CD4-positive, alpha-beta T cell treated with Interleukin-21 for 1 hour (primary cell): ENCODE measurements at places on chromosomes 1 and 21.
A peak's percentile ranks its signal among the peaks of the same experiment; 100 is the strongest.

- no peak for DNase-seq
Measured at GRCh38 chr1:207878939-207879338, 32.0 kb downstream of the CD34 start.

DNA sequence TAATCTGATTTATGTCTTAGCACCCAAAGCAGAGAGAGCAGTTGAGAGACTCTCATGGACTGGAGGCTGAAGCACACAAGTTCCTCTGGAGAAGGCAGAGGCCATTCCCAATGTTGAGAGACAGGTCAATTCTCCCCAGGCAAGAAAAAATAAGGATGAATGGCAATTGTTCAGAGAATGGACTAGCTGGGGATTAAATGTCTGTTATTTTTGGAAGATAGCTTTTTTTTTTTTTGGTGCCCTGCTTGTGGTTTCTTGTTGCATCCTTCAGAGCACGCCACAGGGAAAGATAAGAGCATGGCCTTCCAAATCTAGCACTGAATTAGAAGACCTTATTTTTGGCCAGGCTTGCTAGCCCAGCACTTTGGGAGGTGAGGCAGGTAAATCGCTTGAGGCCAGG lies 65.6 kb upstream of the ERRFI1 start:
- no peak for DNase-seq

GRCh38 chr21:28827422-28827821 lies 165.3 kb downstream of the LTN1 start:
- DNase-seq = no peak

- no peak for DNase-seq
Measured at GRCh38 chr1:152783095-152783494, 3.0 kb upstream of the LCE1E start.

- DNase-seq = no peak
Measured at GRCh38 chr1:115275216-115275615, 62.8 kb downstream of the NGF start.

GRCh38 chr1:162905174-162906158 lies 44.5 kb upstream of the CCDC190 start:
- DNase-seq = no peak

- DNase-seq = no peak
Measured at GRCh38 chr21:27513825-27514224, 546.9 kb upstream of the ADAMTS5 start.

- DNase-seq = no peak
Measured at GRCh38 chr1:58585166-58585565, 8.1 kb upstream of the TACSTD2 start.

GRCh38 chr1:58762806-58763205 lies 21.0 kb downstream of the JUN start:
- no peak for DNase-seq

DNA sequence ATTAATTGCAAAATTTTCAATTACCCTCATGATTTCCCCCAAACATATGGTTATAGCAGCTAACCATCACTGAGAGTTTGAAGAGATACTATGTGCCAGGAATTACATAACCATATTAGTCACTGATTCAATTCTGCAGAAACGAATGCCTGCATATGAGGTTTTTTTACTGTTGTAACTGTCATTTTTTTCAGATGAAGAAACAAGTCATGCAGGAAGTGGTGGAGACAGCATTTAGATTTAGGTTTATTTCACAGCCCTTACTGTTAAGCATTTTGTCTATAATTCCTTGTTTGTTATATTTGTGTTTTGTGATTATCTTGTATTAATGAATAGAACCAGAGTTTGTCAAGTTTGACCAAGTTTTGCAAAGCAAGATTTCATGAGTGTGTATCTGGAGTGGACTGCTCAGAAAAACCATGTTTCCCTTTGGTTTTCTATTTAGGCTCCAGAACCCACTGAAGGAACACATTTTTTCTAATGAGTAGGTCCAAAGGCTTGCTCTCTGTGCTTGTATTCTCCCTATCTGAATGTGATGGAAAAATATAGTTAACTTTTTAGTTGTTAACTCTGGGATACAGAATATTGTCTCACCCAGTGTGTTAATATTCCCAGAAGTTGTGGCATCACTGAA lies 308.5 kb upstream of the ADAMTS5 start:
- no peak for DNase-seq

GRCh38 chr1:211538287-211538686 lies 40.7 kb downstream of the SLC30A1 start:
- DNase-seq = no peak

DNA sequence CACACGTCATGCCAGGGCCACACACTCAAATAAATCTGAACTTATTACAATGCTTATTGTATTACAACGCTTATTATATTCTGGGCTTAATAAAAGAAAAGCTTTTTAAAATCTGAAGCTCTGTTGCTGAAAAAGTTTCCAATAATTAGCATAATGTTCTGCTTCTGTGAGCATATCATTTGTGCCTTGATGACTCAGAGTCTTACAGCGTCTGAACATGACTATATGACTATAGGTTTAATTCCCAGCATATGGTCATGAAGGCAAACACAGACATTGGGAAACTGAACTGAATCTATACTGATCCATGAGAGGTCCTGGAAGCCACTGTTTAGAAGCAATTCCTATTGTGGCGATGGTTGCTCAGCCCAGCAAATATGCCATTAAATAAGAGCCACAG lies 66.3 kb downstream of the SIM2 start:
- no peak for DNase-seq

GRCh38 chr1:178739285-178740045 lies 14.4 kb downstream of the RALGPS2 start:
- DNase-seq = no peak

- DNase-seq = no peak
Measured at GRCh38 chr1:222443566-222443965, 104.3 kb downstream of the HHIPL2 start.

DNA sequence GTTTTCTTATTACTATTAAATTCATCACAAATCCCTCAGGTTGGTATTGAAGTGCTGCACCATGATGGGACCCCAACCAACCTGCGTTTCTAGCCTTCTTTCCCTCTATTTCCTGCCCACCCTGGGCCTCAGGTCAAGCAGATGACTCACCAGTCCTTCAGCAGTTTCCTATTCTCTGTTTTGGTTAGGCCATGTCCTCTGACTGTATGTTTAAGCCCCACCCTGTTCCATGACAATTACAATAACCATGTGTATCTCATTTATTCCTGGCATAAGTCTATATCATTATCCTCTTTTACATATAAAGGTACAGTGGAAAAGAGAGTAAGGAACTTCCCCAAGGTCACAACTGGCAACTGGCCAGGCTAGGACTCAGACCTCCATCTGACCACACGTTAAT lies 5.3 kb upstream of the FAM78B start:
- DNase-seq = no peak

GRCh38 chr1:211133393-211133835 lies 534 bp downstream of the KCNH1 start:
- no peak for DNase-seq

DNA sequence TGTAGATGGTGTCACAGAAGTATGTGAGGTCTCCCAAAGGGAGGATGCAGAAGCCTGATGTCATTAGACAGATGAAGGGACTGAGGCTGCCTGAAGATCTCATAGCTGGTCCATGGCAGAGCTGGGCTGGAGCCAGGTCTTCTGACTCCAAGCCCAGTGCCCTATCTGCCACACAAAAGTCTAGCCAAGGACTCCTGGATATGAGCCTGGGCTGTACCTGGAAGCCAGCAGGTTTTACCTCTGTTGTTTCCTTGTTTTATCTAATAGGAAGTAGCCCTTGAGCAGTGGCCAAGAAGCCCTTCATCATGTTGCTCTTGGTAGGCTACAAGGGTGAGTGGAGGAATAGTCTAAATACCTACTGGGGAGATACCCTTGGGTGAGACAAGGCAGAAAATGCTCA lies 74.4 kb upstream of the SLC44A3 start:
- DNase-seq = no peak

DNA sequence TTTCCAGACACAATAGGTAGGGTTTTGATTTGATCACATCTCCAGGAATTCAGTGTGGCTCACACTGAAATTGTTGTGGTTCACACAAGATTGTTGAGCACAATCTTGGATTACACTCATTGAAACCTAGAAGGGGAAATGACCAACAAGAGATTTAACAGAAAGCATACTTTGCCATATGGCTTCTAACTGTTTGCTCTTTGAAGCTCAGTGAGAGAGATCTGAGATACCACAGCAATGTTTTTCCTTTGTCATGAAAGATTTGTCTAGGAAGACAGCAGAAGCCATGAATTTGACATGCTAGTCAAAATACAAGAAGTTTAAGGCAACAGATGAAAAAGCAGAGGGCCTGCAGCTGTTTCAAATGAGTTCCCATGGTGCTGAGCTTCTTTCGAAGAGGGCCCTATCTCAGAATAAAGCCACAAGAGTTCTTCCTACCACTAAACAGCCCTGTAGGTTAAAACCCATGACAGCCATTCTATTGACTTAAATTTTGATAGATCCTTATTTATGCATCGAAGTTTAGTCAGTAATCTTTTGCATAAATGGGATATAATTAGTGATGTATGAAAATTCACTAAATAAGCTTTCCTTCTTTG lies 650.4 kb downstream of the LTN1 start:
- DNase-seq = no peak

DNA sequence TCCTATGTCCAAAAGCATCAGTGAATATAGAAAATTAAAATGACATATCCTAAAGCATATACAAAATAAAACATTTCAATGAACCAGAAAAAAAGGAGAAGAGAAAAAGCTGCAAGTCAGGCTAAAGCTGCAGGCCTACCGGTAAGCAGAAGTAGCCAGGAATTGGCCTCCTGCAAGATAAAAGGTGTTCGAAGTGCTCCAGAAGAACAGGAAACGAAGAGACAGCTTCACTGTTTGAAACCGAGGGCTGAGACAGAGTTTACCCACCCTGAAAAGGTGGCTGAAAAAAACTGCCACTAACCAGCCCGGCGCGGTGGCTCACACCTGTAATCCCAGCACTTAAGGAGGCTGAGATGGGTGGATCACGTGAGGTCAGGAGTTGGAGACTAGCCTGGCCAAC lies 37.4 kb downstream of the NSL1 start:
- no peak for DNase-seq

GRCh38 chr1:200258447-200259375 lies 151.1 kb downstream of the ZNF281 start:
- DNase-seq = peak; percentile 16

GRCh38 chr1:82646888-82647287 lies 846.2 kb downstream of the ADGRL2 start:
- no peak for DNase-seq

- no peak for DNase-seq
Measured at GRCh38 chr1:62325681-62326080, 6.4 kb upstream of the KANK4 start.

DNA sequence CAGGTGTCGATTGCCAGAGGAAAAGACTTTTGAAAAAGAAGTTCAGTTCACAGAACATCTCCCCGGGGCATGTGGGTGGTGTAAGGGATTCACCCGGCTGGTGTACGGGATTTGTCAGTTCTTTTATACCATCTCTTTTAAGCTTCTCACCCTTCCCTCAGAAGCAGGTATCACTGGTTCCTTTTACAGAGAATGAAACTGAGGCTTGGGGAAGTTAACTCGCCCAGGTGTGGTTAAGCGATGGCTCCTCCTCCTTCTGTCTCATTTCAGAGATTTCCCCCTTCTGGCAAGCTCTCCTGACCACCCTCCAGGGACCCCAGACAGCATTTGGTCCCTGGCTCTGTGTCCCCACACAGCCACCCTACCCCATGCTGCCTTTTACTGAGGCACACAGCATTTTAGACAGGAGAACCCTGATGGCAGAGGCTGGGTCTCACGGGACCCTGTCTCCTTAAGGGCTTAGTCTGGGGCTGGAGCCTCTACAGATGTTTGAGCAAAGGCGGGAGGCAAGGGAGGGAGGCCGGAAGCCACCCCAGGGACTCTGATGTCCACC lies 2.8 kb upstream of the ECE1 start:
- DNase-seq = peak; percentile 80

- peak; percentile 24 for DNase-seq
Measured at GRCh38 chr1:66182551-66183178, 351.3 kb upstream of the SGIP1 start.

DNA sequence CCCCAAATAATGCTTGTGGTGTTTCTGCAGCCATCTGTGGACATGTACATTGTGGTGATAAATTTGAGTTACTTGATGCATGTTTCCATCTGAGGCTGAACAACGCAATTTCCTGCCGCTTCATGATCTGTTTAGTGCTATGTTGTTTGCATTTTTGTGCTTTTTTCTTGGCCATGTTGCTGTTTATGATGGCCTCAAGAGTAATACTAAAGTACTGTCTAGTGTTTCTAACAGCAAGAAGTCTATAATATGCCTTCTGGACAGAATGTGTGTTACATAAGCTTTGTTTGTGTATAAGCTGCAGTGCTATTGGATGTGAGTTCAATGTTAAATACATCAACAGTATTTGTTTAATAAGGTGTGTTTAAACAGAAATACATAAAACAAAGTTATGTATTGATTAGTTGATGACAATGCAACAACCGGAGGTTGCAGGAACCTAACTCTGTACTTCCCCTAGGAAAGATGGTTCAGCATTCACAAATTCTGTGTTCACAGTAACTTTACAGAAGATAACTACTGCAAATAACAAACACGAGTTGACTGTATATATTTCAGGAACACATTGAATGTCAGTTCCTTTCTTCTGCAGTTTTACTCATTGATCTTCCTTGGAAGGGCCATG lies 114.8 kb upstream of the USP24 start:
- DNase-seq = no peak

- no peak for DNase-seq
Measured at GRCh38 chr1:222798975-222799374, 15.9 kb upstream of the DISP1 start.

- no peak for DNase-seq
Measured at GRCh38 chr21:26138615-26139257, 31.8 kb downstream of the APP start.

DNA sequence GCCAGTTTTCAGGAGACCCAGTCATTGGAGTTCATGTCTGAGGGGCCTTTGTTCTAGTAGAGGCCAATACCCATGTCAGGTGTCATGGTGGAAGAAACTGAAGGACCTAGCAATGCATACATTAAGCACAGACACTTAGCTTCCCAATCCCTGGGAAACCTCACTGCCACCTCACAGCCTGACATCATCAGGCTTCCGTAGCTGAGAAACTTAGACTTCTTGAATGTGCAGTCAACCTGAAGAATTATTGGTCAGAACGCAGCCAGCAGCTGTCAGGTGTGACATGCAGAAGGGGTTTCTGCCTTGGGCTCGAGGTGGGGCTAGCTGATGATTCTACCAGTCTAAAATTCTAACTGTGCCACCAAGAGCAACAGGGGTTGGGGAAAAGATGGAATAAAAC lies 1.9 kb upstream of the ITPKB start:
- no peak for DNase-seq

GRCh38 chr1:32232558-32233304 lies 10.5 kb downstream of the EIF3I start:
- DNase-seq = no peak

- DNase-seq = peak; percentile 14
Measured at GRCh38 chr1:169309178-169310166, 58.1 kb downstream of the NME7 start.

DNA sequence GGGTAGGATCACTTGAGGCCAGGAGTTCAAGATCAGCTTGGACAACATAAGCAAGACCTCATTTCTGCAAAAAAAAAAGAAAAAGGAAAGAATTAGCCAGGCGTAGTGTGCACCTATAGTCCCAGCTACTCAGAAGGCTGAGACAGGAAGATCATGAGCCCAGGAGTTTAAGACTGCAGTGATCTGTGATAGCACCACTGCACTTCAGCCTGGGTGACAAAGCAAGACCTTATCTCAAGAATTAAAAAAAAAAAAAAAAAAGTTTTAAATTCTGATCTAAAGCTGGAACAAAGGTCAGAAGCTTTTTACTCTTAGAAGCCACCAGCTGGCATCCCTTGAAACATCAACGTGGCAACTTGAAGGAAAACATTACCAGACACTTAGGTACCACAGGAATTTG lies 45.3 kb downstream of the HENMT1 start:
- no peak for DNase-seq

GRCh38 chr1:70134148-70134547 lies 71.2 kb downstream of the LRRC40 start:
- no peak for DNase-seq
